ENCODE measurements at places on chromosomes 2 and 18. TPM values are rescaled to one million over a fixed set of nuclear protein-coding genes. Genes with fewer than 3 reads are reported as not detected.

SEC11C gene
- 15.6 TPM for total RNA-seq

GRCh38 chr2:85088921-85089320 lies 44.3 kb upstream of the TCF7L1 start:
- no peak for DNase-seq

GRCh38 chr2:186456941-186457340 lies 29.1 kb upstream of the ZC3H15 start:
- DNase-seq, result no peak

DNA sequence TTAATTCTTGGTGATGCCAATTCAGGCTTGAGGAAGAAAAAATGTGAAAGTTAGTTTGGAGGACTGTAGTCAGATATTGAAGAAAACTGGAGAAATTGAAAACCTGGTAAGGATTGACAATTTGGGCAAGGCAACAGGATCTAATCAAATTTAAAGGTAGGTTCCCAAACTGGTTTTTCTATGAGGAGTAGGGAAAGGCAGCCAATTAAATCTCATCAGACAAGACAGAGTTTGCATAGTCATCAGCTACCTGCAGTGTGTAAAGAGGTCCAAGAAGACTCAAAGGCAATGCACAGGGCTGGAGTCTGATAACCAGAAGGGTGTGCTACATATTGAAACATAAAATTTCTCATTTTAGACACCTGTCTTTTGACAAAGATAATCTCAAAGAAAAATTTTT lies 16.0 kb upstream of the CAB39 start:
- no peak for DNase-seq

- DNase-seq, result no peak
These were observed 266.9 kb downstream of the DYSF start for GRCh38 chr2:71720283-71720560.

GRCh38 chr2:239903803-239904202 lies 121.3 kb downstream of the NDUFA10 start:
- DNase-seq, result no peak

DLGAP1 gene
- total RNA-seq, result 0.39 TPM

GRCh38 chr2:11744631-11745394 lies 1.6 kb upstream of the LPIN1 start:
- DNase-seq, result no peak

DNA sequence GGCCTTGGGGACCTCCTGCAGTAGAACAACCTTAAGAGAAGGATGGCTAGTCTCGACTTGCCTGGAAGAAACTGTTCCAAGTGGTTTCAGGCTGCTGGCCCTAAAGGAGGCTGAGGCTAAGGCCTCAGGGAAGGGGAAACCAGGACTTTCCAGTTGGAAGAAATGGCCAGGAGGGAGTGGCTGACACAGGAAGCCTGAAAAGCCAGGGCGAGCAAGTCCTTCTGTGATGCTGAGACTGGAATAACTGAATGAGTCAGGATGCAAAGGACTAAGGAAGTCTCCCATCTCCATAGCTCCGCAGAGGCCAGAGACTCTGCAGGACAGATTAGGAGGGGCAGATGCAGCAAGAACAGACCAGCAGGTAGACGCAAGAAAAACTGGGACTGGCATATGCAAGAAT lies 7.4 kb downstream of the HTRA2 start:
- DNase-seq, result no peak

DNA sequence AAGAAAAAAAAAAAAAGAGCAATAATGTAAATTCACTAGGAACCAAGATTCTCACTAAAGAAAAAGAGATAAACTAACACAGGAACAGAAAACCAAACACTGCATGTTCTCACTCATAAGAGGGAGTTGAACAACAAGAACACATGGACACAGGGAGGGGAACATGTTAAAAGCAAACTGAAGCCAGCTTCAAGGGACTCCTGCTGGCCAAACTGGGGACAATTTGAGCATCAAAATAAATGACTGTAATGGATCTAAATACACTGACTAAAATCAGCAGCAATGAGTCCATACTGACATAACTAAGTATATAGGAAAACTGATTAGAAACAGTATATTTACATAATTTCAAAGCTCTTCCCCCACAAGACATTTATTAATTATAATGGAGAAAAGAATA lies 73.0 kb downstream of the FARSB start:
- no peak for DNase-seq

DNA sequence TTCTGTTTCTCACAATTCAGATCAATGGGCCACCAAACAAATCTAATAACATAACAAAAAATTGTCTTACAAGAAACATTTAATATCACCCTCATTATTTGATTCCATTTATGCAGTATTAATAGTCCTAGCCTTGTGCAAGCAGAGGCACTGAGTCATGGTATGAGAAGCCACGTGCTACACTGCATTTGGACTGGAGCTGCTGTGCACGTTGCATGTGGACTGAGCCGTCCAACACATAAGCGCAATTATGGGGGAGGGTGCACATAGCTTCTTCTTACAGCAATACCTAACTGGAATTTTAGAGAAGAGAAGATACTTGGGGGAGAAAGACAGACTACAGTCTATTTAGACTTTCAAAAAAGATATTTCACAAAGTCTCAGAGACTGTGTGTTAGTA lies 329.6 kb upstream of the ID2 start:
- DNase-seq, result no peak

BOLL gene
- not detected for total RNA-seq

DNA sequence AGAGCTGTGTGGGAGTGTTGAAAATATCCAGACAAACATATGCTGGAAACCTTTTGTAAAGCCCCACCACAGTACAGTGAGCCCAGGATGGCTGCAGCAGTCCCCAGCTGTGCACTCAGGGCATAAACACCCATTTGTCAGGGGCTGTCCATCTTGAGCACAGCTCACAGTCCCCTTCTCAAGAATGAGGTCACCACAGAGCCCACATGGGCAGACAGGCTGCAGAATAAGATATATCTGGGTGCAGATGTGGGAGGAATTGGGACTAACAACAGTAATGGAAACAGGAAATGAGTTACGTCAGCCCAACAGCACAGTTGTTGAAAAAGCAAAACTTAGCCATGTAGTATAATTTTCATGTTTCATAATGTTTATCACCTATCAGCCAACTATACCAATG lies 219.6 kb downstream of the ETAA1 start:
- peak; percentile 49 for DNase-seq

GRCh38 chr2:236346366-236346765 lies 82.2 kb upstream of the ASB18 start:
- DNase-seq, result no peak

MRO gene
- 1.4 TPM for total RNA-seq

CAPN14 gene
- 0.17 TPM for total RNA-seq

TSN gene
- total RNA-seq, result 49.0 TPM

DNA sequence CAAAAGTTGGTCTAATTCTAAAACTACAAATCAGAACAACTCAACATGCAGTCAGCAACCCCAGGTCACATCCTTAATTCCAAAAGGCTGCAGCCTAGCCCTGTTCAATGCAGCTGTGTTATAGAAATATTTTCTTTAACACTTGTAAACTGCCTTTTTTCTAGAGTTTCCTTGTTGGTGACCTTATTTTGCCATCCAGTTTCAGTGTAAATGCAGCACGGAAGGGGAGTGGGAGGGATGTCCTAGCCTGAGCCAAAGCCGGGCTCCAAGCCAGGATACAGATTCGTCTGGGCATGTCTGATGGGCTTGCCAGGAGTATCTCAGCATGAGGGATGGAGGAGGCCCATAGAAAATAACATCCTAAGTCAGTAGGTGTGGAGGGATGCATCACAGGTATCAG lies 17.7 kb upstream of the SP3 start:
- peak; percentile 44 for DNase-seq

DNA sequence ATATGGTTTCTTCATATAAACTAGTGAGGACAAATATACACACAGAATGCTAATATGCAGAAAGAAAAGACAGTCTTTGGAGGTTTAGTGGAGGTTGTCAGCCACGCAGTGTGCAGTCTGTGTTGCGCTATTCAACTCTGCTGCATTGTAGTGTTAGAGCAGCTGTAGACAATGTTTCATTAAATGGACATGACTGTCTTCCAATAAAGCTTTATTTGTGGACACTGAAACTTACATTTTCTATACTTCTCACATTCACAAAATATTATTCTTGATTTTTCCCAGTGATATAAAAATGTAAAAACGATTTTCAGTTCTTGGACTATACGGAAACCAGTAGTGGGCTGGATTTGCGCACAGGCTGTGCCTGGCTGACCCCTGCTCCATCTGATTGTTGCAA lies 13.3 kb downstream of the TTC27 start:
- DNase-seq, result no peak

AGXT gene
- total RNA-seq, result not detected

DNA sequence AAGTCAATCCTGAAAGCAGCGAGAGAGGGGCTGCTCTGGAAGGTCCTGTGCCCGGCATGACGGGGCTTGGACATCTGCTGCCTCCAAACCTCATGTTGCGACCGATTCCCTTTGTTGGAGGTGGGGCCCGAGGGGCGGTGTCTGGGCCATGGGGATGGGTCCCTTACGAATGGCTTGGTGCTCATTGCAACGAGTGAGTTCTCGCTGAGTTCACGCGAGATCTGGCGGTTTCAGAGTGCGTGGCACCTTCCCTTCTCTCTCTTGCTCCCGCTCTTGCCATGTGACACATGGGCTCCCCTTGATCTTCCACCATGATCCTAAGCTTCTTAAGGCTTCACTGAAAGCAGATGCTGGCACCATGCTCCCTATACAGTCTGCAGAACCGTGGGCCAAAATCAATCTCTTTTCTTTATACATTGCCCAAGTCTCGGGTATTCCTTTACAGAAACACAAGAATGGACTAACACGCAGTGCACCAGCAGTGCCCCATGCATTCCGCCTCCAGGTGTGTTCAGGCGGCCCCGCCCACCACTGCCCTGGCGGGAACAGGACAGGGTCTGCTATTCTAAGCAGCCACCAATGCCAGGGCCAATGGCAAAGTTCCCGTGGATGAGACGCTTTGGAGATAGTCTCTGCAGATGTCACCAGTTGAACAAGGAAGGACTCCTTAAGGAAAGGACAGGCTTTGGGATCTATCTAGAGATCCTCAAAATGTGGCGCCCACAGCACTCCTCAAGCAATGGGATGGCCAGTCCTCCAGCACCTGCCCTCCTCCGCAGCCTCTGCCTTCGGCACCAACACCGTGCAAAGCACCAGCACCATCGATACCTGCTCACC lies 63.4 kb downstream of the ZNF516 start:
- DNase-seq, result no peak

PLEKHH2 gene
- total RNA-seq, result 0.72 TPM

GRCh38 chr2:65574993-65575392 lies 142.6 kb upstream of the SPRED2 start:
- DNase-seq, result peak; percentile 24

- DNase-seq, result no peak
These were observed 52.1 kb downstream of the PIKFYVE start for GRCh38 chr2:208318127-208318526.

GRCh38 chr2:223744580-223744979 lies 92.8 kb downstream of the AP1S3 start:
- no peak for DNase-seq

GRCh38 chr2:232928551-232929302 lies 58.7 kb downstream of the SNORC start:
- no peak for DNase-seq

LRRC30 gene
- total RNA-seq, result not detected

GRCh38 chr18:45666520-45666919 lies 51.2 kb downstream of the SLC14A2 start:
- DNase-seq, result no peak

DNA sequence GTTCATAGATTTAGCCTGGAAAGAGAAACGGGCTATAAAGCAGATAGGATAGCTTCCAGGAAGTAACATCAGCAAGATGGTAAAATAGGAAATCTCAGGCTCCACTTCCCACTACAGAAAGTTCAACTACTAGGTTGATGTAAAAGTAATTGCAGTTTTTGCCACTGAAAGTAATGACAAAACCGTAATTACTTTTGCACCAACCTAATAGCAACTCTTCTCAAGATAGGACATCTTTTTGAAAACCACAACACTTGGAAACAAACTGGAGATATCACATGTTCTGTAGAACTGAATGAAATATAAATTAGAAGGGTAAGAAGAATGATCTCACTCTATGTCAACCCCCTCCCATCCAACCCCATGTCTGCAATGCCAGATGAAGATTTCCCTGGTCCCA lies 1154.3 kb downstream of the BCL11A start:
- DNase-seq, result no peak

DNA sequence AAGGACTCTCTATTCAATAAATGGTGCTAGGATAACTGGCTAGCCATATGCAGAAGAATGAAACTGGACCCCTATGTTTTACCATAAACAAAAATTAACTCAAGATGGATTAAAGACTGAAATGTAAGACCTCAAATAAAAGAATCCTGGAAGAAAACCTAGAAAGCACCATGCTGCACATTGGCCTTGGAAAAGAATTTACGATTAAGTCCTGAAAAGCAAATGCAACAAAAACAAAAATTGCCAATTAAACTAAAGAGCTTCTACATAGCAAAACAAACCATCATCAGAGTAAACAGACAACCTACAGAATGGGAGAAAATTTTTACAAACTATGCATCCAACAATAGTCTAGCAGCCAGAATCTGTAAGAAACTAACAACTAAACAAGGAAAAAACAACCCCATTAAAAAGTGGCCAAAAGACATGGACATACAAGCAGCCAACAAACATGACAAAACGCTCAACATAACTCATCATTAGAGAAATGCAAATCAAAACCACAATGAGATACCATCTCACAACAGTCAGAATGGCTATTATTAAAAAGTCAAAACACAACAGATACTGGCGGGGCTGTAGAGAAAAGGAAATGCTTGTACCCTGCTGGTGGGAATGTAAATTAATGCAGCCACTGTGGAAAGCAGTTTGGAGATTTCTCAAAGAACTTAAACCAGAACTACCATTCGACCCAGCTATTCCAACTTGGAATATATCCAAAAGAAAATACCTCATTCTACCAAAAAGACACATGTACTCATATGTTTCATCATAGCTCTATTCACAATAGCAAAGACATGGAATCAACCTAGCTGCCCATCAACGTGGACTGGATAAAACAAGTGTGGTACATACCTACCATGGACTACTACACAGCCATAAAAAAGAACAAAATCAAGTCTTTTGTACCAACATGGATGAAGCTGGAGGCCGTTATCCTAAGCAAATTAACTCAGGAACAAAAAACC lies 30.6 kb downstream of the SEPTIN10 start:
- no peak for DNase-seq

DNA sequence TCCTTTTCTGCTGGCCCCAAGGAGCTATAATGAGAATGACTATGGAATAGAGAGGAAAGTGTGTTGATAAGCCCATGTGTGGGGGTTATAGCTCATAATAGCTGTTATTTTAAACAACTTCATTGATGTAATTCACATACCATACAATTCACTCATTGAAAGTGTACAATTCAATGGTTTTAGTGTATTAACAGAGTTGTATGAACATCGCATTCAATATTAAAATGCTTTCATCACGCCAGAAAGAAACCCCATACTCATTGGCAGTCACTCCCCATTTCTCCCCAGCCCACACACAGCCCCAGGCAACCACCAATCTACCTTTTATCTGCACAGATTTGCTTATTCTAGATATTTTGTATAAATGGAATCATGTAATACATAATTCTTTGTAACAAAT lies 139.6 kb upstream of the CYP1B1 start:
- DNase-seq, result no peak

DNA sequence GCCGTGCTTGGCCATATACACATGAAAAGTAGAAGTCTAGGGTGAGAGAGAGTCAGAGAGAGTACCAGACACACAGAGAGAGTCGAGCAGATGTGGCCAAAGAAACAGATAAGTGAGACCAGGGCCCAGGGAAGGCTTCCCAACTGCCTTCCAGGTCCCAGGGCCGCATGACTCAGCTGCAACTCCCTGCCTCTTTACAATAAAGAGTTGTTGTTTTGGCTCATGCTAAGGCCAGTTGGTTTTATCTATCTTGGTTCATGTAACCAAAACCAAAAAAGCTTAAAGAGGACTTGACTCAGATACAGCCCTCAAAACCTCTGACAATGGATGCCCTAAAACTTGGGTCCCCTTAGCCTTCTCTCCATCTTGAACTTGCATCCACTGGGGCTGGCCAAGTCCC lies 36.9 kb downstream of the REEP1 start:
- DNase-seq, result no peak

Data from heart right ventricle (tissue), 16 donors.